NCI-H187 (cell line): ENCODE measurements at places on chromosomes 5 and 9.

DNA sequence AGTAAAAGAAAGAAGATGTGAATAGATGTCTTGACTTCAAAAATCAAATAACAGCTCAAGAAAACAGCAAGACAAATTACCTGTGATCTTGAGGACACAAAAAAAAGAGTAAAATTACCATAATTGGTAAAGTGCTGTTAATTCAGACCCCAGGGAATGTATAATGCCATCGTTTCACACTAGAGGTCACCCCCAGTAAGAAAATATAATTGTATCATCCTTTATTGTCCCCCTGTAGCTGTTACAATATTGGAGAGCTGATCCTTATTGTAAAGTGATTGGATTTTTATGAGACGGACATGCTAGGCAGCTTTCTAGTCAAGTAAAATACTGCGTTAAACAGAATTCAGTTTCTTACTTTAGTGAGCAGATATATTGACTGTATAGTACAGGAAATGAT is 377.0 kb downstream of the TLE1 start:
- no peak for DNase-seq

- DNase-seq = no peak
These were observed 60.3 kb downstream of the GNA14 start for GRCh38 chr9:77587851-77588250.

- DNase-seq = no peak
These were observed 109.1 kb upstream of the PTGER4 start for GRCh38 chr5:40570408-40571129.

- no peak for DNase-seq
These were observed 188.8 kb downstream of the CCDC192 start for GRCh38 chr5:127891942-127892341.

DNA sequence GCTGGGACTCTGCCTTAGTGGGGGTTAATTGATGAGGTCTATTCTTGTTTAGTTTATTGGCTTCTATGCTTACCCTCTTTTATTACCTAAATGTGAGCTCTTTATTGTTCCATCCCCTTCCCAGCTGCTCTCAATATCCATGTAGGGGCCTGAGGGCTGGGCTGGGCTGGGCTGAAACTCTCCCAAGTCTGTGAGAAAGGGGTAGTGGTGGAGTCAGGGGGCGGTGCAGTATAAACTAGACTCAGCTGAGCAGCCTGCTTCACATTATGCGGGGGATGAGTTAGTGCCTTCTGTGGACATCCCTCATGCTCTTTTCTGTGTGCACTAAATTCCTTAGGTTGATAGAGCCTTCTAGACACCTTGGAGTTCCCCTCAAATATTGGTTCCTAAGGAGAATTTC is 451.8 kb upstream of the PTGER4 start:
- no peak for DNase-seq
